Astrocyte of the spinal cord (primary cell): ENCODE measurements at places on chromosomes 2 and 18.

- DNase-seq: no peak
Observed at GRCh38 chr2:46780801-46781445, 134.7 kb downstream of the MCFD2 start.

DNA sequence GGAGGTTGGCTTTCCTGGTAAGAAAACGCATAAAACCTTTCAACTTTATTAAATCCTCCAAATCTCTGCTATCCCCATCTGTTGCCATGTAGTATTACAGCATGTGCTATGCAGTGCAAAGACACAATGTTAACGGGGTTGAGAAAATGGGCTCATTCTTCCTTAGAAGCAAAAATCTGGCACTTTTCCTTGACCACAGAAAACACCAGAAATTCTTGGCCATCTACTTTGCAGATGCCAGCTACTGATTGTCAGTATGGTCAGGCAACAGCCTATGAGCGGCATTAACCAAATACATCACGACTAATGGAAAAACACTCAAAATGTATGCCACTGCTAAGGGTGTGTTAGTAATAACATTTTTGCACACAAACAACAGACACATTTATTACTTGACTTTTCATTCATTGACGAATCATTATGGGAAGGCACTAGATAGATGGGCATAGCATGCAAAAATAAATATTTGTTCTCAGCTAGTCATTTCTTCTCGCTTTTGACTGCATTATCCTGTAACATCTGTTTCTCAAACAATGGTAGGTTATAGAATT, 65.2 kb upstream of the CRIM1 start:
- peak; percentile 56 for DNase-seq

DNA sequence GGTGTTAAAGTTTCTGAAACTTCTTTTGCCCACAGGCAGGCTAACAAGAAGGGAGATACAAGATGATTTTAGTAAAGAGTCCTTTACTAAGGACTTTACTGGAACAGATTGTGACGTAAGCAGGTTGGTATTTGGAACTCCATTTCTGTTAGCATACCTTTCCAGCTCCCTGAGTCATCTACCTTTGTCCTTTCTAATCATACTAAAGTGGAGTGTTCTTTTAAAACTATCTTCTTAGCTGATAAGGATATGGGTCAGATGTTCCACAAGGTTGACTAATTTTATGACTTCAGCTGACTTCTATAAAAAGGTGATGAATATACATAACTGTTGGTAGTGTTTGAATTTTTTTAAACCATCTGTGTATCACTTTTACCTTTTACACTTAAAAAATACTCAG, 21.1 kb downstream of the UGP2 start:
- DNase-seq: no peak

DNA sequence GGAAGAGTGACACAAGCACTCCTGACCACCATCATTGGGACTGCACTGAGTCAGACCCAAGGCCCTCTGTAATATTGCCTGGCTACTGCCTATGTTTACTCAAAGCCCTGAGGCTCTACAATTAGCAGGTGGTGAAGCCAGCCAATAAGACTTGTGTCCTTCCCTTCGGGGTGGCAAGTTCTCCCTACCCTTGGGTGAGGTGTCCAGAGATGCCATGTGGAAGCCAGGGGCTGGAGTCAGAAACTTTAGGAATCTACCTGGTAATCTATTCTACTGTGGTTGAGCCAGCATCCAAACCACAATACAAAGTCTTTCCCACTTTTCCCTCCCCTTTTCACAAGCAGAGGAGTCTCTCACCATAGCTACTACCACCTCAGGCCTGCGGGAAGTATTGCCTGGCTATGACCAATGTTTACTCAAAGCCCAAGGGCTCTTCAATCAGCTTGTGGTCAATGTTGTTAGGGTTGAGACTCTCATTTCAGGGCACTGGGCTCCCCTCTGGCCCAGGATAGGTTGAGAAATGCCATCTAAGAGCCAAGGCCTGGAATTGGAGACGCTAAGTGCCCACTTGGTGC, 17.6 kb downstream of the DHRS9 start:
- peak; percentile 16 for DNase-seq

DNA sequence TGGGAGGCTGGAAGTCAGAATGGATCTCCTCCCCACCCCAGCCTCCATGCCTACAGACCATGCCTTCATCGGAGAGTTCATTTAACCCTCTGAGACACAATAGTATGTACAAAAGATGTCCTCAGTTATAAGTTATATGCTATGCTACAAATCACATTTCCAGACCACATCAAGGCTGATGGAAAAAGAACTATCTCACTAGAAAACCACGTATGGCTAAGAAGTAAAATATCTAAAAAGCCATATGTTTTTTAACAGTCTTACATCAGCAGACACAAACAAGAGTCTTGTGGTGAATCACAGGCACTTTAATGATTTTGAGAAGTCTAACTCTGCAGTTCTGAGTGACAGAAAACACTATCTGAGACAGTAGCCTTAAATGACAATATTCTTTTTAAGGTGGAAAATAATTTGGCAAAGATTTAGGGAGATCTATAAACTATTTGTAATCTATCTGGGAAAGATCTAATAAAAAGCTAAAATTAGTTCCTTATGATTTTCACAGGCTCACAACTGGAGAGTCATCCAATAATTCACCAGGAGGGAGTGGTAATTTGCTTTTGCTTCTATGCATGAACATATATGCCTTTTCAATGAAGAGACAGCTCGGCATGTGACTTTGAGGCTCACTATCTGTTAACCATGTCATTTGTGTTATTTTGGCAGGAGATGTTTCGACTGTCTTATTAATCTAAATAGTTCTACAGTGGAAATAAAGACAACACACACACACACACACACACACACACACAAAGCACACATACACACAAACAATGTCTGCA, 197.5 kb downstream of the IRS1 start:
- peak; percentile 76 for DNase-seq

DNA sequence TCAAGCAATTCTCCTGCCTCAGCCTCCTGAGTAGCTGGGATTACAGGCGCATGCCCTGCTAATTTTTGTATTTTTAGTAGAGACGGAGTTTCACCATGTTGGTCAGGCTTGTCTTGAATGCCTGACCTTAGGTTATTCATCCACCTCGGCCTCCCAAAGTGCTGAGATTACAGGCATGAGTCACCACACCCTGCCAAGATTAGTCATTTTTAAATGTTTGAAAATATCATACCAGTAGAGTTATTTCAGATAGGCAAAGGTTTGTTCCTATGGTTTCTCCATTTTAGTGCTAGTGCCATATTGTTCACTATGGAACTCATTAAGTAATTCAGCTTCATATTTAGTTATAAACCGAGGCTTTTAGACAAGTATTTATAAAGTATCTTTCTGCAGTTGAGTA, 52.3 kb downstream of the HIBCH start:
- peak; percentile 81 for DNase-seq

GRCh38 chr2:30231996-30232800, 864 bp downstream of the LBH start:
- DNase-seq: peak; percentile 31

DNA sequence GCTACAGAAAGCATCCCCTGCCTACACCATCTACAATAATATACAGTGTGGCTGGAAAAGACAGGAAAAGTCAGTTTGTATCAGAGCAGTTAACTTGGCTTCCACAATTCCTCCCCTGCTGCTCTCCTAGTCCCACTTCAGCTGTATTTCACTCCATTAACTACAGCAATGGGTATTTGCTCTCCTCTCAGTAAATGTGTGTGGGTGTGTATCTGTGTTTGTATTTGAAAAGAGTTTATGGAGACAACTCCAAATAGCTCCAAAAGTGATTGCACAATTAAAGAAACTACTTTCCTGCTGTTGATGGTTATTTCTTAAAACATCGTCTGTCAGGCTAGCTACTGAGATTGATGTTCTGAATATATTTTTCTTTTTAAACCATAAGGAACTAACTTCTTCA, 333.7 kb upstream of the FIGN start:
- no peak for DNase-seq

DNA sequence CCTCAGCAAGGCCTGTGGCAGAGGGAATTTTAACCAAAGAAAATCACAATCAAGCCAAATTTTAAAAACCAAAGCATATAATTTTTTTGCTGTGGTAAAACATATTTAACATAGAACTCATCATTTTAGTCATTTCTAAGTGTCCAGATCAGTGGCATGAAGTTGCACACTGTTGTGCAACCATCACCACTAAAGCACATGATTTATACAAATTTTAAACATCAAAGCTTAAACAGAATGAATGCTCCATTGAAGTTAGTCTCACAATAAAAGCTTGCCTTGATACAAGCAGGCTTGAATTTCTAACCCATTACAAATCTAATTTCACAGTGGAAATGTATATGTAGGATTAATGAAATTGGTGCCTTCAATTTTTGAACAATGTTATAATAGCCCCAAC, 31.2 kb downstream of the FTCDNL1 start:
- no peak for DNase-seq

DNA sequence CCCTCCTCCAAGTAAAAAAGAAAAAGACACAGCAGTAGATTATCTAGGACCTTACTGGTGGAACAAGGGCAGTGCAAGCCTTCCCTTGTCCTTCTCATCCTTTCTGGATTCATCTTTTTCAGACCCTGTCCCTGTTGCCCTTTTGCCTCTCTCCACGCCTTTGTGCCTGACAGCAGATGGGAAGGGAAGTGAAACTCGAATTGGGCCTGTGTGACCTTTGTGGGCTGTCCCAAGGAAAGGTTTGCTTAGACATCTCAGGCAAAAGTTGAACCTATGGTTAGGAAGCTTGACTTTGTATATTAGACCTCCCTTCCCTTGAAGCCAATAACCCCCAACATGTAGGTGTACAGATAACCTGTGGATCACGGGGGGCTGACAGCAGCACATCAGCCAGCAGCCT, 185.3 kb downstream of the PRKCE start:
- no peak for DNase-seq

GRCh38 chr18:56722518-56722917, 71.4 kb downstream of the WDR7 start:
- no peak for DNase-seq

GRCh38 chr2:134020608-134021007, 233.3 kb upstream of the MGAT5 start:
- no peak for DNase-seq

GRCh38 chr2:69582582-69583176, 60.9 kb downstream of the AAK1 start:
- DNase-seq: peak; percentile 42

GRCh38 chr2:119434664-119435063, 3.0 kb downstream of the TMEM37 start:
- no peak for DNase-seq

- peak; percentile 66 for DNase-seq
Observed at GRCh38 chr2:183614799-183615435, 490.7 kb downstream of the NUP35 start.

DNA sequence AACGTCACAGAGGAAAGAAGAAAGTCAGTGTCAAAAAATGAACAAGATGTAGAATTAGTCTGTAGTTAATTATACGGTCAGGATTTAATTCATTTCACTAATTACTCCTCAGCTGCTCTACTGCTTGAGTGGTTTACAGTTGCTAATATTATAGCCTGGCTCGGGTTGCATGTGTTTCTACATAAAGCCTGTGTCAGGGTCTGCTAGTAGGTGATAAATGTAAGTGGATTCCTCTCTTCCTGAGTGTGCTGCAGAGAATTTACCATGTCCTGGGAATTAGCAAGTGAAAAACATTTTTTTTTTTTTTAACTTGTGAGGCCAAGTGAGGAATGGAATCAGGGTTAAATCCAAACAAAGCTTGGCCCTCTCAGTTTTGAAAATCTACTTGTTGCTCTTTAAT, 622.6 kb downstream of the EPHA4 start:
- DNase-seq: no peak

- DNase-seq: no peak
Observed at GRCh38 chr18:3283253-3283863, 21.4 kb downstream of the MYL12B start.

- peak; percentile 55 for DNase-seq
Observed at GRCh38 chr18:23838801-23839366, 149.6 kb downstream of the LAMA3 start.

- DNase-seq: no peak
Observed at GRCh38 chr2:159832858-159833257, 34.9 kb upstream of the CD302 start.

GRCh38 chr2:75557474-75558133, 3.1 kb downstream of the EVA1A start:
- no peak for DNase-seq

DNA sequence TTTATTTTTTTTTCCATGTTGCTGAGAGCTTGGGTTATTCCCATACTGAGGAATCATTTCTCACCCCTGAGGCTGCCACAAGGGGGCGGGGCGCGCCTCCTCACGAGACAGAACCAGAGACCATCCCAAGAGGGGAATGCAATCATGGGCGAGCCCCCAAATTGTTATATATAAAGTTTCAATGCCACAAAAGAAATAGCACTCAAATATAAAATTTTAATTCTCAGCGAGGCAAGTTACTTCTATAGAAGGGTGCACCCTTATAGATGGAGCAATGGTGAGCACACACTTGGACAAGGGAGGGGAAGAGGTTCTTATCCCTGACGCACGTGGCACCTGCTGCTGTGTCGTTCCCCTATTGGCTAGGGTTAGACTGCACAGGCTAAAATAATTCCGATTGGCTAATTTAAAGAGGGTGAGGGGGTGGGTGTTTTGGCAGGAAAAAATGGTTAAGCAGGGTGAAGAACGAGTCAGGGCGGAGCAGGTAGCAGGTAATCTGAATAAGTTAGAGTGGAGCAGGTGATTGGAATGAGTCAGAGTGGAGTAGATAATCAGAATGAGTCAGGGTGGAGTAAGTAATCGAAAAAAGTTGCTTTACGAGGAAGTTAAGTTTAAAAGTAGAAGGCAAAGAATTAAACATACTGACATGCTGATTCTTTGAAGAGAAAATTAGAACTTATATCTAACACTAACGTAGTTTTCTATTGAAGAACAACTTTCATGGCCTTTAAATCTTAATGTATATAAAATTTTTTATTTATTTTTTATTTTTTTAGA, 177.5 kb downstream of the MTCL1 start:
- no peak for DNase-seq

DNA sequence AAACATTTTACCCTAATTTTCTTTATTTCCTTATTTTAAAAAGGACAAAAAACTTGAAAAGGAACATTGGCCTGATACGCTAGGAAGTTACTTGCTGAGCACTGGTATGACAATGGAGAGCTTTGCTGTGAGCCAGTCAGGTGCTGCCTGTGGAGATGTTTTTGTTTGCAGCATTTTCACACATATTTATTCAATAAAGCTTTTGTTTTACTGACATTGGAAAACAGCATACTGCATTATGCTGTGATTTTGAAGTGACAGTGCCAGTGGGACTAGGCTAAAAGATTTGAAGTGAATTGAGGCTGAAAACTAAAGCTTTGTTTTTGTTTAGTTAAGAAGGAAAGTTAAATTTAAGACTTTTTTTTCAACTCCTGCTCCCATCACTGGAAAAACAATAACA, 470.7 kb upstream of the ZEB2 start:
- DNase-seq: no peak

DNA sequence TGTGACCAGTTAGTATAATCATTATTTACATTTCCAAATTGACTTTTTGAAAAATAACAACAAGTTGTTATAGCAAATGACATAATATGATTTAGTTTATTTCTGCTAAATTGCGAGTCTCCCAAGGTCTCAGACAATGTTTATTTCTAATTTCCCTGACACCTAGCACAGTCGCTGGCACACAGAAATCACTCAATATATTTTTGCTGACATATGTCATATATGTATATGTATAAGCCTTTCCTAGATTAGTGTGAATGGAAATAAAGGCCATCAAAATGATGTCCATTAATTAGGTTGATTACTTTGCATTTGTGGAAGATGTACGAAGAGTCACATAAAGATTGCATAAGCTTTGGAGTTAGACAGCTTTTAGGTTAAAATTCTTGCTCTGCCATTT, 136.7 kb upstream of the CDH2 start:
- no peak for DNase-seq
